ENCODE measurements at places on chromosomes 11 and 22. TPM values are rescaled to one million over a fixed set of nuclear protein-coding genes. Genes with fewer than 3 reads are reported as not detected.

DNA sequence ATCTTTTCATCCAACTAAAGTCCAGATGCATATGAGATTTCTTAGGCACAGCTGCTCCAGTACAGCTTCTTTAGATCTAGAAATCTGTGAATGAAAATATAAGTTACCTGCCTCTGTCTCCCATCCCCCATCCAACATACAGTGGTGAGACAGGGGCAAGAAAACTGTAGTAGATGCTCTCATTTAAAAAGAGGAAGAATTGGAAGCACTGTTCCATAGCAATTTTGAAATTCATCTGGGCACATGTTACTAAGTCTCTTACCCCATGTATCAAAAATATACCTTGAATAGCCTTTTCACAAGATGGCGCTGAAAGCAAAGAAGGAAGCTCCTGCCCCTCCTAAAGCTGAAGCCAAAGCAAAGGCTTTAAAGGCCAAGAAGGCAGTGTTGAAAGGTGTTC, 37.8 kb downstream of the HSD17B12 start:
- DNase-seq, result no peak

DNA sequence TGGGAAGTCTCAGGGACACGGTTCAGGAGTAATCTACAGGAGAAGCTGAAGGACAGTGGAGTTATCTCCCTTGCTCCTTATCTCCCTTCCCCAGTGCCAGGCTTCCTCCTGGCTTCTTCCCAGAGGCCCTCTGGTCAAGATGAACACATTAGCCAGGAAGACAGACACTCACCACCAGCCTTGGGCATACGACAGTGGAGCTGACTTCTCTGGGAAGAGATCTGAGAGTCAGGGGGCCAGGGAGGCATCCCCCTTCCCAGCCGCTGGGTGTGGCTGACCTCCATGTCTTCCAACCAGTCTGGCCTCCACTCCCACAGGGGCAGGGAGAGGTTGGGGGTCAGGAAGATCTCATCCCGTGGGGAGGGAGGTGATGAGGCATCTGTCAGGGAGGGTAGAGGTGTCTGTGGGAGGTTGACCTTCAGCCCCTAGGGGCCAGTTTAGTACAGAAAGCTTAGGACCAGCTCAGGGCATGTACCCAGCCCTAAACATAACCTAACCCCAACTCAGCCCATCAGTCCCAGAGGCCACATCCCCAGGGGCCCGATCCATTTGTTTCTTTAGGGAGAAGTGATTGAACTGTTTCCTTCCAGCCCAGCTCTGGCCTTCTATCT, 12.7 kb downstream of the ROBO4 start:
- DNase-seq, result peak; percentile 19

- peak; percentile 53 for DNase-seq
Measured at GRCh38 chr11:9313648-9314290, 624 bp downstream of the TMEM41B start.

DNA sequence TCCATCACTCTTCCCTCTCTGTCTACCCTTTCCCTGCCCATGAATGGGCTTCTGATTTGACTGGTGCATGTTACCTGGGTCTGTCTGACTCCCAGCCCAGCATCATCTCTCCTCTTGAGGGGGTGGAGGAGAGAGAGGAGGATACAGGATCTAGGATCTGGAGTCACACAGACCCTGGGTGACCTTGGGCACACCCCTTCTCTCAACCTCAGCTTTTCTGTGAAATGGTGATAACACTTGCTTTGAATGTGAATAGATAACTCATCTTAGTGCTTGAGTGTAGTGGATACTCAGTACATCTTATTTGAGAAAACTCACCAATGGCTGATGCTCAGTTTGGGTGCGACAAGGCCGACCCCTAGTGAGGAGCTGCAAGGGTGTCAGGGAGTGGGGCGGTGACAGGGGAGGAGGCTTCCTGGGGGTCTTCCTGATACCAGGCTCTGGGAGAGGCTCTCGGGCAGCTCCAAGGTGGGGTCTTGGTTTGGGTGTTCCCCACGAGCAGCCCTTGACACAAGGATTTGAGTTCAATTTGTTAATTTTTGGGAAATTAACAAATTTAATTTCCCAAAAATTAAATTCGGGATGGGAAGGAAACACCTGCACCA, 9.0 kb downstream of the INCENP start:
- DNase-seq, result no peak

- DNase-seq, result peak; percentile 93
Measured at GRCh38 chr11:57456960-57457642, 3.2 kb upstream of the RTN4RL2 start.

The SMC1B gene
- total RNA-seq, result not detected

The OR52E8 gene
- total RNA-seq, result not detected

- DNase-seq, result no peak
Measured at GRCh38 chr11:2734181-2735052, 34.6 kb upstream of the KCNQ1OT1 start.

The SGSM1 gene
- 7.2 TPM for total RNA-seq

DNA sequence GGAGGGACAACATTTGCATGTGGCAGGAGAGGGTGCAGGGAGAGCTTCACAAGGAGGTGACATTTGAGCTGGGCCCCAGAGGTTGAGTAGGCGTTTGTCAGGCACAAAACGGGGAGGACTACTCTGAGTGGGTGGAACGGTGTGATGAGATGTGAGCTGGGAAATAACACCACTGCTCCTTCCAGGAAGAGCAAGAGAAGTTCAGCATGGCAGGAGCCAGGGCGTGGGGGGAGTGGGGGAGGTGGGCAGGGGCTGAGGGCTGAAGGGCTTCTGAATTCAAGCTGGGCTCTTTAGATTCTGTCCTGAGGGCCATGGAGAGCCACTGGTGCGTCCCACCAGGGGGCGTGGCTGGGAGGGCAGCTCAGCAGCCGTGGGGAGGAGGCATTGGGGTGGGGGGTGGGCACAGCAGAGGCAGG, 54.2 kb downstream of the OTOG start:
- DNase-seq, result peak; percentile 9

GRCh38 chr11:93672280-93672679, 10.8 kb downstream of the CEP295 start:
- DNase-seq, result no peak

DNA sequence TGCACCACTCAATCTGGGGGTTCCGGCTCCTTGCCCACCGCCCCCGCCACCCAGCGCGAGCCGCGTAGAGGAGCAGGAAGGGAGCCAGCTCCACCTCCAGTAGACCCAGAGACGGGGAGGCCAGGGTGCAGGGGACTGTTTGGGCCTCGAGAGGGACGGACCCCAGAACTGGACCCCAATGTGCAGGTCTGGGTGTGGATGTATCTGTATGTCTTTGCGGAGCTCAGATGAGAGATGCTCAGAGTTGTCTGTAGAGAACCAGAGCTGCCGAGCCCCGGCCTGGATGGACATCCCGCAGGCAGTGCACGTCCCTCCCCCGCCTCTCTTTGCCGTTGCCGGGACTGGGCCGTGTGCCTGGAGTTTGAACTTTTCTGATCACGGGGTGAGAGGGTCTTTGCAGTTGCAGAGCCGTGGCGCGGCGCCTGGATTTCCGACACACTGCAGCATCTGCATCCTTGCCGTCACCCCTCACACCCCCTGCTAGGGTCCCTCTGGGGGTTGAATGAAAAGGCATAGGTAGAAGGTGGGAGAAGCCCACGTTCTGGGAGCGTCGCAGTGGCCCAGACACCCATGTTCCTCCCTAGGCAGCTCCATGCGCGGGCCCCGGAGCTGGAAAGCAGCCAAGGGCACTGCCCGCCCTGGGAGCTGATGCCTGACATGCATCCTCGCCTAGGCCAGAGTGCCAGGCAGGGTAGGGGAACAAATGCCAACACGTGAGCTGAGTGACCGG, 105.2 kb downstream of the KCNQ1 start:
- no peak for DNase-seq

The TUBA8 gene
- total RNA-seq, result 1.0 TPM

The OR52N4 gene
- total RNA-seq, result not detected

DNA sequence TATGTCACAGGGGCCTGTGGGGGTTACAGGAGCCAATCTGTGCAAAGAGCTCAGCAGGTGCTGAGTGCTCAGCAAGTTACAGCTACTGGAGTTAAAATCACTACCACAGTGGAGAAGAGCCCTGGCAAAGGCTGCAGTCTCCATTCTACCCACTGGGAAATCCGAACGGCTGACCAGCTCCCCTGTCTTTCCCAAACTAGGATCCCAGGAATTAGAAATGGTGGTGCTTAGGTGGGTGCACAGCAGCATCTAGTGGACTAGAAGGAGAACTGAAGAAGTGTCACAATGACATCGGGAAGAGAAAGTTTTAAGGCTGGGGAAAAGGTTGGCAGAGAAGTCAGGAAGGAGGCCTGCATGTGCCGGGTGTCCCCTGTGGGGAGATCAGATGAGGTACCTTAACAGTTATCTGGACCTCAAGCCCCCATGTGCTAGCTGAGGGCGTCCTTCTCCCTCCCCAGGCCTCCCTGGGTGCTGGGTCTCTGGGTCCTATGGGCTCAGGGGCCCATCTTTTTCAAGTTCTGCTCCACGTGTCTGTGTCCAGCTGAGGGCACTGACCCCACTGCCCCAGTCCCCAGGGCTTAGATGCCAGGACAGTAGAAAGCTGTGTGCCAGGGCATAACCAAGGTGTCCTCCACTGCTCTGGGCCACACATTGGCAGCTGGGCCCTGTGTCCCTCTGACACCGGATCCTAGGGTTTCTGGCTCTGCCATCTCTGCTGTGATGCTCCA, 1.9 kb downstream of the PIWIL3 start:
- DNase-seq, result peak; percentile 74

The CATSPER1 gene
- total RNA-seq, result 0.34 TPM

- no peak for DNase-seq
Measured at GRCh38 chr11:95668131-95668530, 121.5 kb downstream of the FAM76B start.

The RASGRP2 gene
- total RNA-seq, result 2.9 TPM

GRCh38 chr11:25667871-25668270, 664.1 kb upstream of the ANO3 start:
- no peak for DNase-seq

GRCh38 chr11:131852757-131853156, 482.3 kb downstream of the NTM start:
- DNase-seq, result no peak

DNA sequence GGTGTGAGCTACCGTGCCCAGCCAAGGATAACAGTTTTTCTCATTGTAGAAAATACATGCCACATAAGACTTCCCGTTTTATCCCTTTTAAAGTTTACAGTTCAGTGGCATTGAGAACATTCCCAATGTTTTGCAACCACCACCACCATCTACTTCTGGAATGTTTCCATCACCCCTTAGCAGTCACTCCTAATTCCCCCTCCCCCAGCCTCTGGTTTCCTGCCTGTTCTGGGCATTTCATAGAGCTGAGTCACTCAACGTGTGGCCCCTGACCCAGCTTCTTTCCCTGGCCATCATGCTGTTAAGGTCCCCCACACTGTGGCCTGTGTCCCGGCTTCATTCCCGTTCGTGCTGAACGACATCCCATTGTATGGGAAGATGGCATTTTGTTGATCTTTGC, 30.7 kb downstream of the FGF4 start:
- DNase-seq, result peak; percentile 47

GRCh38 chr11:62592146-62592815, 958 bp upstream of the TUT1 start:
- no peak for DNase-seq

The CCDC88B gene
- 1.2 TPM for total RNA-seq

DNA sequence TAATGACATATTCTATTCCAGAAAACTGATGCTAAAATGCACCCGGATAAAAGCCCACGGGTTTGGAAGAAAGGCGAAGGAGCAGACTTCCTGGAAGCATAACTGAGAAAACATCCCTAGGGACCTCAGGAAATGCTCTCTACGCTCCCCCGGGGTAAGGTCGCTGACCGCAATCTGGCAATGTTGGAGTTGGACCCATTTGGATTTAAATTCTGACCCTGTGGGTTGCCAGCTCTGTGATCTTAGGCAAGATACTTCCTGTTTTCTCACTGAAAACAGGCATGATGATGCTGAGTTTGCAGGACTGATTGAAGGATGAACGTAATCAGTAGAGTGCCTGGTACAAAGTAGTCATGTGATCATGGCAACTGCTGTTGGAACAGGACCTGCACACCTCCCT, 1054.0 kb downstream of the NTM start:
- no peak for DNase-seq

DNA sequence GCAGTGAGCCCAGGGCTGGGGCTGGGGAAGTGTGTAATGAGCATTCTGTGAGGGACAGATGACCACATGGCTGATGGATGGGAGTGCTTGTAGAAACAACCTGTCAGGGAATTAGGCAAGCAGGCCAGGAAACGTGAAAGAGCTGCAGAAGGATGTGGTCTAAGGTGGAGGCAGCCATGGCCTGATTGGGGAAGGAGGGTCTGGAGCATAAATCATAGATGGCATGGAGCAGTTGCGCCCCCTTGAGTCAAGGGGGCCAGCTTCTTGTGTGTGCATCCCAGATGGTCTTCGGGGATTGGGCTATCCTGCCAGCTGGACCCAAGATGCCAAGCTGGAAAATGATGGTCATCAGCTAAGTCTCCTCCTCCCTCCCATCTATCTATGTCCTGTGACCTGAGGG, 119.4 kb upstream of the CLPB start:
- peak; percentile 21 for DNase-seq

DNA sequence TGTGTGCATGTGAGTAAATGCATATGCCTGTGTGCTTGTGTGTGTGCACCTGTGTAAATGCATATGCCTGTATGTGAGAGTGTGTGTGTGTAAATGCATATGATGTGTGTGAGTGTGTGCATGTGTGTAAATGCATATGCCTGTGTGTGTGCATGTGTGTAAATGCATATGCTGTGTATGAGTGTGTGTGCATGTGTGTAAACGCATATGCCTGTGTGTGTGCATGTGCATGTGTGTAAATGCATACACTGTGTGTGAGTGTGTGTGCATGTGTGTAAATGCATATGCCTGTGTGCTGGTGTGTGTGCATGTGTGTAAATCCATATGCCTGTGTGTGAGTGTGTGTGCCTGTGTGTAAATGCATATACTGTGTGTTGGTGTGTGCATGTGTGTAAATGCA, 37.8 kb downstream of the GGTLC2 start:
- no peak for DNase-seq

The ART1 gene
- not detected for total RNA-seq

GRCh38 chr11:120354068-120354467, 17.9 kb downstream of the ARHGEF12 start:
- DNase-seq, result no peak

GRCh38 chr11:60098508-60098907, 10.0 kb downstream of the MS4A2 start:
- peak; percentile 48 for DNase-seq

- no peak for DNase-seq
Measured at GRCh38 chr11:47856186-47856585, 8.0 kb upstream of the NUP160 start.

GRCh38 chr11:118876286-118876685, 7.4 kb upstream of the CXCR5 start:
- DNase-seq, result no peak

DNA sequence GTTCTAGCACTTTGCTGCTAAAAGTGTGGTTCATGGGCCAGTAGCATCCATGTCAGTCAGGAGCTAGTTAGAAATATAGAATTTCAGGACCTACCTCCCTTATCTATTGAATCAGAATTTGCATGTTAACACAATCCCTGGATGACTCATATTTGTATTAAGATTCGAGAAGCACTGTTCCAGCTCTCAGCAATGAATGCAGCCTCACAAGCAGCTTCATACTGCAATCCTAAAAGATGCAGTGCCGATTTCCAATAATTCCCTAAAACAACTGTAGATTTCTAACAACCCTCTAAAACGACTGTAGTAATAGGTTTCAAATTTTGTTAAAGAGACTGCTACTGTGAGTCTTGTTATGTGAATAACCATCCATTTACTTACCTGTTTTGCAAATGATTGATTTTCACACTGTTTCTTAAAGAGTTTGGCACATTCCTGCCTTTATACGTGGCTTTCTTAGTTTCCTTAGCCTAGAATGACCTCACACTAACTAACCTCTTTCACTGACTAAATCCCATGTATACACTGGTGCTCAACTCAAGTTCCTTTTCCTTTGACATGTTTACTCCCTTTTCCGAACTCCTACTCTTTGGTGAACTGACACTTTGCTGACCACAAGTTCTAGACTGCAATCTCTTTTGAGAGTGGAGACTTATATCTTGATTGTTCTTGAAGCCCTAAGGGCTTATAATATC, 511.8 kb downstream of the METTL15 start:
- peak; percentile 53 for DNase-seq
